ENCODE measurements at places on chromosomes 12 and 14.

DNA sequence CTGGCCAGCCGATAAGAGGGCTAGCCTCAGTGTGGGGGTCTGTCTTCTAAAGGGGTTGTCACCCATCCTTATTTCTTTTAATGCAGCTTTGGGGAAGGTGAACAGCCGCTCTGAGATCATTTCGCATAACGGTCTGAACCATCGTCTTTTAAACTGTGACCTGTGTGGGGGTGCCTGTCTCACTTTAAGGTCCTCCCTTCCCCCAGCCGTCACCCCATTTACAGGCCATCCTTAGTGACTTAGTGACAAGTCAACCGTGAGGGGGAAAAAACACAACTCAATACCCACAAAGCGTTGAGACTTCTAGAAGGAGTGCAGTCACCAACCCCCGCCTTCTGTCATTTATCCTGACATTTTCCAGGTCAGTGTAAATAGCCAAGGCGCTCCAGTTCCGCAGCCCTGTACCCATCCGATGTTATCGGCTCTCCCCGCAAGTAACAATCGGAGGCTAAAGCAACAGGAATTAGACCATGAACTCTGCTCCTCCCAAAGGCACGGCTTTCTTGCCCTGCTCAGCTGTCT is 505 bp upstream of the DENND5B start:
- DNase-seq, result no peak

DNA sequence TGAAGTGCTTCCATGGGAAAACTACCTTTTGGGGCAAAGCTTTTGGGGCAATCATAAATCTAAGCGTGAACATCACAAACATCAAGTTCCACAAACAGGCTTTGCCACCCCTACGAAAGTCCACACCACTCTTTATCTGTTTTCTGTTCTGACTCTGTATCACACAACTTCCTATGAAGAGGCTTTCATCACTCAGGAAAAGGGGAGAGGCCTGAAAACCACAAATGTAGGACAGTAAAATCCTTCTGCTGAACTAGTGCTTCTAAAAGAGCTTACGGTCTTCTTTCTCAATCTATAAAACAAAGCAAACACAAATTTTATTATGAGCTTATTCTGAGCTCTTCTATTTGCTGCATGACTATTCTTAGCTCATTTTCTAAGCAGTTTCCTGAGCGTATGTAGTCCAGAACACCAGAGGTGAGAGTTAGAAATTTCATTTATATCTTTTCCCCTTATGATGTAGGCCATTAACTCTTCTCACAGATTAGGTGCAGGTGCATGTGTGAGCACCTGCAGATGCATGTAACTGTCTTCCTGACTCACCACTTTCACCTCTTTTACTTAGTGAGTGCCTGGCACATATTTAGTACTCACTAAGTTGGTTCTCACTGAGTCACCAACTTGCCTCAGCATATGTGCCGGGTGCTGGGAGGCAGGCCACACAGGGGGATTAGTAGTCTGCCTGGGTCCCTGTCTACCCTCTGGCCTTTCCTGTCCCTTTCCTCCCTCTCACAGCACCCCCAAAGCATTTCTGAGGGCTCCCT is 32.9 kb upstream of the SYCP3 start:
- DNase-seq, result no peak

DNA sequence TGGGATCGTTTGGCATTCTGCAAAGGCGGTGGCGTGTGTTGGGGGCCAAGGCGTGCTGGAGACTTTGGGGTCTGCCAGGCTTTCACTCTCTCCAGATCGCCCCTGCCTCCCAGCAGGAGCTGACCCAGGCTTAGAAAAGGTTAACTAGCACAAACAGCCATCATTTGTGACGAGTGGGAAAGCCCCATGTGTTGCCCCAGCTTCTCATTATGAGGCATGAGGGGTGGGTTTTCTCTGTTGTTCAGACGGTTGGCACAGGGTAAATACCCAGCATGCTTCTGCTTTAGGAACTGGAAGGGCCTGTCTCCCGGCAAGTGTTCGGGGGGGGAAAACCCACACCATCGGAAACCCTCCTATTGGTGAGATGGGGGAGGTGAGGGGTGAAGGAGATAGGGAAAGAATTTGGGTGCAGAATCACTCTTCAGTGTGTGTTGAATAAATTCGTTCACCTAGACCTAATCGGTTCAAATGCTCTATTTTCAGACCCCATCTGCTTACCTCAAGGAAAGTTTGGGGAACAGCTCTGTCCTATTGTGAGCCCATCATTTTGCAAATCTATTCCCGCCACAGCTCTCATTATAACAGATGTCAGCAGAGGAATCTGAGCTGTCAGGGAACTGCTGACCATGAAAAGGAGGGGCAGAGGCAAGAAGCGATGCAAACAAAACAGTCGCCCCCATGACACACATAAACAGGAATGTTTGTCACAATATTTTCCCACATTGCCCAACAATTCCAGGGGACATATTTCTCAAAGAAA is 34.7 kb upstream of the C12orf42 start:
- DNase-seq, result no peak

DNA sequence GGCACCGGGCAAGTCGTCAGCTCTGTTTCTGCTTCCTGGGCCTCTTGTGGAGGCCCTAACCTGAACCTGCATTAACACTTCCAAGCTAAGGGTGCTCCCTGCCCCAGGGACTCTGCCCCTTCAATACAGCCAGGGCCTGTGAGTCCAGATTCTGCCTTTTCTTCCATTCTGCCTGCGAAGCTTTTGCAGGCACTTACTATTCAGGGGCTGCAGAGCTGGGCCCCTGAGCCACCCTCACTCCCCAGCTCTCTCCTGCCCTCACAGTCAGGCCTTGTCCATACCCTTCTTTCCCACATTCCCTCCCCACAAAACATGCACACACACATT is 101.1 kb downstream of the ZFP36L1 start:
- DNase-seq, result no peak

DNA sequence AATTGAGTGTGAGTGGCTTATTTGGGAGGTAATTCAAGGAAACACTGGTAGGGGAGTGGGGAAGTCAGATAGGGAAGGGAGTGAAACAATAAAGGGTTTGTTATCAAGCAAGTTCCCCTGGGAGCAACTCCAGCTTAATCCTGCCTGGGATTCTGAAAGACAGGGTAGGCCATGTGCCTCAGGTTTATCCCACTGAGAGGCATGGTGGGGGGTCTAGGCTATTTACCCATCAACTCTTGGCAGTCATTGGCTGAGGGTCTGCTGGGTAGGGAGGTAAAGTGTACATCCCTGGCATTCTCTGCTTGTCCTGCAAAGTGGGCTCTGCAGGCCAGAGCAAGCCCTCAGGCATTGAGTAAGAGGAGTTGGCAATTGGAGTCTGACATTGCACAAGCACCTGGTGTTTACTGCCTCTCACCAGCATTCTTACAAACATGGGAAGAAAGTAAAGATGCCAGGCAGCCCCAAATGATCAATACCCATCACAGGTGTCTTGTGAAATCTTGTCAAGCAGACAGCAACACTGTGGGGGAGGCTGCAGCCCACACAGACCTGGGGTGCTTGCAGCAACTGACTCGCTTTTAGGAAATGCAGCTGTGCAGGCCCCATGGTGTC is 169.3 kb downstream of the KTN1 start:
- DNase-seq, result no peak

DNA sequence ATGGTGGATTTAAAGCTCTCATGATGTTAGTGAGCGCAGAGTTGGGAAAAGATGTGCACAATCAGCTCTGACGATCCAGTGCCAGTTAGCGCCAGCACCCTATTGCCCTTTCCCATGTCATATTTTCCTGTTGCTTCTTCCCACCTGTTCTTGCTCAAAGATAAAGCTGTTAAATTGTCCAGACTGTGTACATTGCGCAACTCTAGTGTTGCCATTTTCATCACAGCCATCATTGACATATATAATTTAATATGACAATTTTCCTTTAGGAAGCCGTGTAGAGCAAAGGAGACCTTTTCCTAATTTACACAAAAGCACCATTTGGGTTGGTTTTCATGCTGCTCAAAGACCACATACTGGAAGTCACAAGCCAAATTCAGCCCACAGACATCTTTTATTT is 5.7 kb upstream of the C12orf42 start:
- DNase-seq, result no peak

- no peak for DNase-seq
Observed at GRCh38 chr12:5577211-5577612, 145.3 kb downstream of the NTF3 start.

DNA sequence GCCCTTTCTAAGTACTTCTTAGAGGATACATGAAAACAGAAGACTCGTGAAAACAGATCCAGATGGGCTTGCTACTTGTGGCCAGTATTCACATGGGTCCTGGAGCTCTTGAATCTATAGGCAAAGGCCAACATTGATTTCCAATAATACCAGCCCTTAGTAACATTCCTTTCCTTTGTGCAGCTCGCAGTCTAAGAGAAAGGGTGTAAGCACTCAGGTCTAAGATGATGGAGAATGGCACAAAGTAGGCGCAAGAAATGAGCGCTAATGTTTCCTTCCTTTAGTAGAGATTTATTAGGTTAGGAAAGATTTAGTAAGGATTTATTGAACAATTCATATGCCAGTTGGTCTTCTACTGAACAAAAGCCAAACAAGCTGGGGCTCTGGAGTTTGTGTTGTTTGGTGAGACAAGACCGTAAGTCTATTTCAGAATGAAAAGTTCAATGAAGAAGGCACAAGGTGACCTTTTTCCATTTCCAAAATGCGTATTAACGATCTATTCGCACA is 525 bp downstream of the RNU6-8 start:
- no peak for DNase-seq

DNA sequence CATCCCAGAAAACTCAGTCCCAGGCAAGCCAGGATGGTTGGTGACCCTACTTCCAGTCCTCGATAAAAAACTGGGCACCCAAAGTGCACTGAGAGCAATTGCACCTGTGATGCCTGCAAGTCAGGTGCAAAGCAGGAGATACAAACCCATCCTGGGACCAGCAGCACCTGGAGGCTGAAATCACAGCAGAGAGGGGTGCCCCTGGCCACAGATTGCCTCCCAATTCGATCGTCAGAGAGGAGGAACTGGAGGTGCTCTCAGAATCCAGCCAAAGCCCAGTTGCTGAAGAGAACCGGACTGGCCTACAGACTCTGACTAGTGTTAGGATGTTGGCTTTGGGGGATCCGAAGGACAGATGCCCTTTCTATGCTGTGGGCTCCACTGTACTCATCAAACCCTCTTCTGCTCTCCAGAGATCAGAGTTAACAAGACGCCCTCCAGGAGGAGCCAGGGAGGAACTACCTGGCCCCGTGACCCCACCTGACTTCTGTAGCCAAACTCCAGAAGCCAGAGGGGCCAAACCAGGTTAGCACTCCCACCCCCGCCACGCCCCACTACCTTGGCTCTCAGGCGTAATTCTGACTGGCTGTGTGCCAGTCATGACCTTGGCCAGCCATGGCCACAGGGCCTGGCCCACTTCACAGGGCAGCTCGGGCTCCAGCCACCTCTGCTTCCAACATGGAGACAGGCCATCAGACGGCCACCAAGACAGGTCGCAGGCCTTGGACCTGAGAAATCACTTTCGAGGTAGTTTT is 284.5 kb upstream of the RTL1 start:
- no peak for DNase-seq

DNA sequence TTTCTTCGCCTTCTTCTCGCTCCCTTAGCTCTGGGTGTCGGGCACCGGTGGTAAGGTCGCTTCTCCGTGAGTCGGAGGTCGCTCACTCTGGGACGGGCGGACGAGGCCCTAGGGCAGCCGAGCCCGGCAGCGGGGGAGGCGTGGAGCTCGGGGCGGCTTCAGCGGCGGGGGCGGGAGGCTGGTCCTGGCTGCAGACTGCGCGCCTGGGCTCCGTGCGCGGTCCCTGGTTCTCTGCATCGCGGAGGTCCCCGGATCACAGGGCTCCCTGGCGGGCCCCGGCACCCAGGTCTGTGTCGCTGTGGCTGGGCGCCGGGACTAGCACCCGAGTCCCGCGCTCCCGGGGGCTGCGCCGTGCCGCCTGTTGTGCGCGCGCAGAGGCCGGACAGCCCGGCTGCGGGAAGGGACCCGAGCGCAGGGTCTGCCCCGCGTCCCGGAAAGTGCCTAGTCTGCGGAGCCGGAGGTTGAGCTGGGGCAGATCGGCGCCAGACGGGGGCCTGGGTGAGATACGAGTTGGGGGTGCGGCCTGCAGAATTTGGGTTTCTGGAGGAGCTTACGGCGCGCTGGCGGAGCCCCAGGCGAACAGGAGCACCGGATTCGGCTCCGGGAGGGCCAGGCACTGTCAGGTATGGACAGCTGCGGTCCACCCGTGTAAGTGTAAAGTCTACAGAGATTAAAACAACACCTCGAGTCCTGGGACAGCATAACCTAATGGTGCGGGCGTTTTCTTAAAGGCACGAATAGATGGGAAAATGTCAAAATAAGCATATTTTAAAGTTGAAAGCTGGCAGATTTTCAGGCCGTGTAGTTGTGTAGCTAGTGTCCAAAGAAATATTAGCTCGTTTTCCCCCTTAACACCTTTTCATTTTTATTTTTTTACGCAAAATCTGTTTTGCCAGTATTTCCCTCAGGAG is 713 bp downstream of the FRMD6 start:
- DNase-seq, result no peak

GRCh38 chr12:79451978-79452377 is 238.8 kb downstream of the PAWR start:
- no peak for DNase-seq

Measured in stimulated activated CD8-positive, alpha-beta memory T cell treated with anti-CD3 and anti-CD28 coated beads, Interleukin-15, amount 100 ng/mL, for 4 hours (primary cell).